Hypothalamus (tissue), 51 donors: ENCODE measurements at places on chromosomes 7 and 10.

- DNase-seq: no peak
Measured at GRCh38 chr10:114615600-114616007, 42.5 kb downstream of the ABLIM1 start.

DNA sequence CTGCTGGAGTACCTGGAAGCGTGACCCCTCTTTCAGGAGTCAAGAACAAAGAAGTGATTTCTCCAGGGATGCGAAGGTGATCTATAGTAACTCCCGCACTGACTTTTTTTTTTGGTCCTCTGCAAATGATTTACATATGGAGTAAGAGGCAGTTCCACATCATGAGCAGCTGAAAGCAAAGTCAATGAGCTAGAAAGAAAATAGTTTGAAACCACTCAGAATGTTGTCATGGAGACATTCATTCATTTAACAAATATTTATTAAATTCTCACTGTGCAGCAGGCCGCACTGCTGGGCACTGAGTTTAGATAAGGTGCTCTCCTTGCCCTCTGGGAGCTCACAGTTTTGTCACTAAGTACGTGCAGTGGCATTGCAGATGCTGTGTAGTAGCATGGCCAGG lies 206.7 kb downstream of the CAMK1D start:
- no peak for DNase-seq

DNA sequence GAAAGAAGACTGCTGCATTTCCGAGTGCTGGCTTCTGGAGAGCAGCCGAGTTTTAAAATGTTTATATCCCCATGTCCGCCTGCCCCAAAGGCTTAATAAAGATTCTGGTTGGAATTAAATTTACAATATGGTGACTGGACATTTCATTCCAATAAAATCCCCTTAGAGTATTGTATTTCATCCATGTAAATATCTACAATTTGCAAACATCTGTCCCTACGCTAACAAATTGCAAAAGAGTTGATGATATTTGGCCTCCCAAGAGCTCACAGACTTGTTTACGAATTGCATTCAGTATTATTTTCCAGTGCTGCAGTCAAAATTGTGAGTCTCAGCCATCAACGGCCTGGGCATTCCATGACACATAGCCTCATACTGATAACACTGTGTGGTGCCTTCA lies 50.1 kb downstream of the PLEKHS1 start:
- no peak for DNase-seq

GRCh38 chr7:69047151-69047754 lies 551.0 kb upstream of the AUTS2 start:
- DNase-seq: no peak

- no peak for DNase-seq
Measured at GRCh38 chr10:69684020-69684980, 54.3 kb downstream of the FAM241B start.
